ENCODE measurements at places on chromosomes 16 and 17.

DNA sequence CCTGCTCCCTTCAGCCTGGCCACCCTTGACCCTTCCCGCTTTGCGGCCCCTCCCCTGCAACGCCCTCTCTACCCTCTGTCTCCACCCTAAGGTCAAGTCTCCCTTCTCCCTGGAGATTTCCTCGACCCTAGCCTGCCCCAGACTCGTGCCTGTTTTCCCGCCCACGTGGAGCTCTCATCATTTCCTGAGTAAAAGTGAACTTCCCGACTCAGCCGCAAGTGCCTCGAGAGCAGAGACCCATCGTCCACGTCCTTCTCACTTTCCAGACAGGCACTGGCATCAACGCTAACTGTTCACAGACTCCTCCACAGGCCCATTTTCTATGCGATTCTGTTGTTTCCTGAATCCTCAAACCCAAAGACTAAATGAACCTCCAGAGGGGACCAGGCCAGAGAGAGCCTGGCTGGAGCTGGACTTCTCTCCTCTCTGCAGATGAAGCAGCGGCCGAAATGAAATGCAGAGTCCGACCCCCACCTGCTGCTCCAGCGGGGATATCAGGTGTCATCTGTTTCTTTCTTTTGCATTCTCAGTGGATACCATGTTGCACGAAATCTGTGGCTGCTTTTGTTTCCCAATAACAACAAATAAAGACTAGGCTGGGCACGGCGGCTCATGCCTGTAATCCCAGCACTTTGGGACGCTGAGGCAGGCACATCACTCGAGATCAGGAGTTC, 52.5 kb downstream of the RTN4RL1 start:
- peak; percentile 31 for DNase-seq

DNA sequence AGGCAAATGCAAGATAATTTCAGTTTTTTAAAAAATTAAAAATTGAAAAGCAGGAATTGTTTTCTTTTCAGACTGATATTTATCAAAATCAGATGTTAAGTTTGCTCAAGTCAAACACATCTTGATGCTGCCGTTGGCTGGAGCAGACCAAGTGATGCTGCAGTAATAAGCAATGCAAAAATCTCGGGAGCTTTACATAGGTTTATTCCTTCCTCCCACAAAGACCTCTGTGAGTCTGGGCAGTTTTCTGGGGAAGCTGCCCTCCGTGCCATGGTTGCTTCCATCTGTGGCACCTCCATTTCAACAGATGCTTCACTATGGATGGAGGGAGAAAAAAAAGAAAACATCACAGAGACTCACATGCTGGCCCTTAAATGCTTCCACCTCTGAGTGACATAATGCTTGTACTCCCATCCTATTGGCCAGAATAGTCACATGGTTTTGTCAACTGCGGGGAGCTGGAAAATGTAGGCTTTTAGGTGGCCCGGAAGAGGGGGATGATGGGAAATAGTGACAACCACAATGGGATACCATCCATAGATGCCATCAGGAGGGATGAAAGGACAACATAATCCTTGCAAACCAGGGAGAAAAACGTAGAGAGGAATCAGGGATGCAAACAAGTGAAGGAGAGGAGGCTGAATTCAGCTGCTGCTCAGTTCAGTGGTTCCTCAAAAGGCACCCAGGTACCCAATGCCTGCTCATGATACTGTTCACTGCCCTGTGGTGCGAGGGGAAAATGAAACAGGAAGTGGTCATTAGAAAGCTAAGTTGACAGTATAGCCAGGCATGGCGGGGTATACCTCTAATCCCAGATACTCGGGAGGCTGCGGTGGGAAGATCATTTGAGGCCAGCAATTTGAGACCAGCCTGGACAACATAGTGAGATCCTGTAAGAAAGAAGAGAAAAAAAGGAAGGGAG, 13.5 kb upstream of the ERCC4 start:
- DNase-seq, result no peak

DNA sequence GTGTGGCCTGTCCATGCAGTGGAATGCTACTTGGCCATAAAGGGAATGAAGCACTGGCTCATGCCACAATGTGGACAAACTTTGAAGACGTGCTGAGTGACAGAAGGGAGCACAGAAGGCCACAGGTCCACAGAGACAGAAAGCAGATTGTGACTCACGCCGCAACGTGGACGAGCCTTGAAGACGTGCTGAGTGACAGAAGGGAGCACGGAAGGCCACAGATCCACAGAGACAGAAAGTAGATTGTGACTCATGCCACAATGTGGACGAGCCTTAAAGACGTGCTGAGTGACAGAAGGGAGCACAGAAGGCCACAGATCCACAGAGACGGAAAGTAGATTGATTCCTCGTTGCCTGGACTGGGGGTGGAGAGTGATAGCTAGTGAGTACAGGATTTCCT, 19.2 kb downstream of the ZC3H18 start:
- DNase-seq, result no peak

- DNase-seq, result no peak
Observed at GRCh38 chr16:54657709-54658102, 273.0 kb upstream of the IRX5 start.

DNA sequence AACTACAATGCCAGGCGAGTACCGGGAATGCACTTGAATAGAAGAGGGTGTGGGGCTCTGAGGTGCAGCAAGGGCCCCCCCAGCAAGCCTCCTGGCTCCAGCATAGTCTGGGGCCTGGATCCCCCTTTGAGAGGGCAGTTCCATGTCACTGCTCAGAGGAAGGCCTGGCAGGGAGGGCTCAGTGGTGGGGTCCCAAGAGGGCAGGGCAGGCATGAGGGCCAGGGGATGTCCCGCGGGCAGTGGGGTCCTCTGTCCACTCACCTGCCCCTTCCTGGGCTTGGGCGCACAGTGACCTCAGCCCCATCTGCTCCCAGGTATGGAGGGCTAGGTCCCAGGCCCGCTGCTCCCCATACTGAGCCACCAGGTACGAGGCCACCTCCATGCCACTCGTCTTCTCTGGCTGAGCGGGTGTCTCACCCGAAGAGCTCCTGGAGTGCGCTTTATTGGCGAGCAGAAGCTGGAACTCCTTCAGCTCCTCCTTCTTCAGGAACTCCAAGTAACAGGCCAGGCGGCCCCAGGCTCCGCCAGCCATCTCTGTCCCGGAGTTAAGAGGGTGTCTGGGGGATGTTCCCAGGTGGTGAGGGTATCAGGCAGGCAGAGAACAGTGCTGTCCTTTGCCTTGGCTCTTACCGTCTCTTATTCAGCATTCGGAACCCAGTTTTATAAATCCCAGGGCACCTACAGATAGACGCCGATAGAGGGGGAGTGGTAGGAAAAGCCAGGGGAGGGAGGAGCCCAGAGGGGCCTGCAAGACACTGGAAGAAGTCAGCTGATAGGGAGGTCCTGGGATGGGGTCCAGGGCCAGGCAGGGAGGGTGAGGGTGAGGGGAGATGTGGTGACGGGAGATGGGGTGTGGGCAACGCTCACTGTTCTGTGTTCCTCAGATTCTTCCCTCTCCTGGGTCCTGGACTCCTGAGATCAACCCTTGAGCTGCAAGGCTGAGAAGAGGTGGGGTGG, 605 bp downstream of the NLRP1 start:
- DNase-seq, result peak; percentile 6

DNA sequence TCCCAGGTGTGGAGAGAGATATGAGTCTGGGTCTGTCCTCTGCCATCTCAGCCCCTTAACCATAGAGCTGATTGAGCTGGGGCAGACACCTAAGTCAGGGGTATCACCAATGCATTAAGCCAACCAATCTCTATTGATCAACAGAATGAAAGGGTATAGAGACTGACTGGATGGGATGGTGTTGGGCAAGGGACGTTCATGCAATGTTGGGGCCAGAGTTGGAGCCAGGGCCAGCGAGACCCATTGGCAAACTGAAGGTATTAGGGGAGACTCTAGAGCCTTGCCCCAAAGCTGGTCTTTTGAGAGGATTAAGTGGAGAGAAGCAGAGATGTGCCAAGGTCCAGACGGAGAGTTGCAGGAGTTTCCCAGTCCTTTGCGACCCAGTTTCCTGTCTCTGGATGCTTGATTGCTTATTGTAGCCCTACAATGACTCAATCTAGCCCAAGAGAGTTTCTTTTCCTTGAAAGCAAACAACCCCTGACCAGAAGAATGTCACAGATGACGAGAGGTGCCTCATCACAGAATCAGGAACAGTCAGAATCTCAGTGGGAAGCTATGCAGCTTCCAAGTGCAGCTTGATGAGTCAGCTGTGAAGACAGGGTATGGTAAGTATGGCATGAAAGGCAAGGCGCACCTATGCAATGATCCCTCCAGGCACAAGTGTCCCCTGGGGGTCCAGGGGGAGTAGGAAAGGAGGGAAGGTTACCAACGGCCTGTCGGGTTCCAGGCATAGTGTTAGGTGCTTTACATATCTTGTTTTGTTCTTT, 137.2 kb downstream of the UTP18 start:
- DNase-seq, result peak; percentile 59

GRCh38 chr17:77516902-77517301, 376.1 kb downstream of the SEC14L1 start:
- DNase-seq, result peak; percentile 92

- DNase-seq, result peak; percentile 95
Observed at GRCh38 chr17:56756536-56756935, 77.2 kb downstream of the C17orf67 start.
